ENCODE measurements at places on chromosomes 1 and 21. TPM values are rescaled to one million over a fixed set of nuclear protein-coding genes. Genes with fewer than 3 reads are reported as not detected.

The REN gene
- polyA plus RNA-seq, result 0.27 TPM

The ANKRD45 gene
- polyA plus RNA-seq, result not detected

The CLEC20A gene
- polyA plus RNA-seq, result not detected

The CFAP74 gene
- polyA plus RNA-seq, result 0.04 TPM

The LENEP gene
- polyA plus RNA-seq, result 0.22 TPM

The TRIM45 gene
- polyA plus RNA-seq, result 1.2 TPM

The AUNIP gene
- 1.1 TPM for polyA plus RNA-seq

The TRNP1 gene
- 84.9 TPM for polyA plus RNA-seq

The GBP5 gene
- 0.92 TPM for polyA plus RNA-seq
